ENCODE measurements at places on chromosomes 12 and 14. TPM values are rescaled to one million over a fixed set of nuclear protein-coding genes. Genes with fewer than 3 reads are reported as not detected.

The SMOC1 gene
- not detected for total RNA-seq

The TEX22 gene
- total RNA-seq = 3.9 TPM

The MRPL42 gene
- 55.6 TPM for total RNA-seq

GRCh38 chr14:100677554-100678468 lies 48.9 kb upstream of the DLK1 start:
- no peak for DNase-seq

- DNase-seq = no peak
Measured at GRCh38 chr12:119211884-119212283, 33.2 kb downstream of the HSPB8 start.

GRCh38 chr14:92460916-92461579 lies 52.5 kb upstream of the RIN3 start:
- no peak for DNase-seq

DNA sequence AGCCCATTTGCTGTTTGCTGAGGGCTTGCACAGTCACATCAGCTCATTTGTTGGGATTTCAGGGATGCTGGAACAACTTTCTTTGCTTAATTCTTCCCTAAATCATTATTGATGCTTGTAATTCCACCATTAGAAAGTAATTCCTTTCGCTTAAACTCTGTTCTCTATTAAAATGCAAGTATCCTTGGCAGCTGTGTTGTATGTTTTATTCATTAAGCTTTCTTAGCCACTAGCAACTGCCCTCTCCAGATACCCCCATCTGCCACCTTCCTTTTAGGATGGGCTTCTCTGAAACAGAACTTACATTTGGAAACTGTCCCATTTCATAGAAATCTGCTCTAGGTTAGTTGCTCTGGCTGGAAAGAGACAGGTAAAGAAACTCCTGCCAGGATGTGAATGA lies 43.7 kb downstream of the ADCK1 start:
- no peak for DNase-seq

DNA sequence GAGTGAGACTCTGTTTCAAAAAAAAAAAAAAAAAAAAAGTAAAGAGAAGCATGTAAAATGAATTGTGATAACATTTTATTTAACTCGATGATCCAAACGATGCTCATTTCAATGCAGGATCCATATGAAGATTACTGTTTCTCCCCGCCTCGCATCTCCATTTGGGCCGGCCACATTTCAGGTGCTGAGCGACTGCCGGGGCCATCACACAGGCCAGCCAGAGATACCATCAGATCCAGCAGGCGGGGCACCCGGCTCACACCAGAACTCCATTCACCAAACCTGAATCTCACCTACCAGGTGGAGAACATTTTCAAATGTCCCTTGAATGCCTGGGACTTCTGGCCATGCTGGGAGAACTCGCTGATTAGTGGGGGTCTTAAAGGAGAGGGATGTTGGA lies 18.0 kb upstream of the FZD10 start:
- DNase-seq = no peak

DNA sequence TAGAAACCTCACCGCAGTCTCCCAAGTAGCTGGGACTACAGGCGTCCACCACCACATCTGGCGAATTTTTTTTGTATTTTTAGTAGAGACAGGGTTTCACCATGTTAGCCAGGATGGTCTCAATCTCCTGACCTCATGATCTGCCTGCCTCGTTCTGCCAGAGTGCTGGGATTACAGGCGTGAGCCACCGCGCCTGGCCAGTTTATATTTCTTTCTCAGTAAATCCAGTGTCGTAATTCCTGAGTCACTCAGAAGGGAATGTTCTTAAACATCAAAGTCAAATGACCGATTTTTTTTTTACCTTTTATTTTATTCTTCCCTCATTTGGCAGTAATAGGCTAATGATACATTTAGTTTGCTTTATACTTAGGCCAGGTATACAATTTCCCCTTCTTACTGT lies 80.5 kb downstream of the FBXO33 start:
- DNase-seq = no peak

DNA sequence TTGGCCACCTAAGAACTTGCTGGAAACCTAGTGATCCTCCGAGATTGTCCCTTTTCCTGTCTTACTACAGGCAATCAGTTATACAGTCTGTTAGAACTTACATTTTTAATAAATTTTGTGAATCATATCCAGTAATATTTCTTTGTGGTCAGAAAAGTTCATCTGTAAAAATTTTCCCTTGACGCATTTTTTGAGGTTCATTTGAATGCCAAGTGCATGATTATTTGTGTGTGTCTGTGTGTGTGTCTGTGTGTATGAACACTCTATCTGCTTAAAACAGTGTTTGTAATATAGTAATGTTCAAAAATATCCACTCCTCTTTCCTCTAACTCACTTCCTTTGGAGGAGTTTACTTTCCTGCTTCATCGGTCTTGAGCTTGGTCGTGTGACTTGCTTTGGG lies 468.7 kb upstream of the FLRT2 start:
- no peak for DNase-seq

GRCh38 chr12:70227911-70228310 lies 15.3 kb upstream of the CNOT2 start:
- DNase-seq = no peak

GRCh38 chr14:99195602-99196309 lies 76.2 kb downstream of the BCL11B start:
- DNase-seq = no peak

Data from activated CD4-positive, alpha-beta T cell treated with anti-CD3 and anti-CD28 coated beads, Interleukin-2, amount 10 ng/mL, durations not matched to agents 7 days and 5 days (primary cell).